Stimulated activated CD4-positive, alpha-beta T cell treated with anti-CD3 and anti-CD28 coated beads, Interleukin-2, amount 100 ng/mL, for 48 hours (primary cell): ENCODE measurements at places on chromosomes 12 and 14.

DNA sequence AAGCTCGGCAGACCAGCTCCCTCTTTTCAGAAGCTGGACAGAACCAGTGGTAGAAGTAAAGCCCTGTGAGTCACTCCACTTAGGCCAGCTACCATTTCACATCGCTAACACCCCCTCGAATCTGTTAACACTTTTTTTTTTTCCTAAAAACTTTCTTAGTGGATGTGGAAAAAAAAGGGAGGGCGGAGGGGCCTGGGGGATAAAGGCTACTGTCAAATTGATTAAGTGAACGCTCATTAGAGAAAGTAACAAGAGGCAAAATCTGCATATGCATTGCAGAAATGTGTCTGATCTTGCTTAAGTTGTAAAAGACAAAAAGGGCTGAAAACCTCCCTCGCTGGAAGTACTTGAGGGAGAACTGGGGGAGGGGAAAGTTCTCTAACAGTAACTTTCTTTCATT is 86.6 kb upstream of the OTX2 start:
- no peak for DNase-seq

GRCh38 chr14:28776482-28777266 is 10.1 kb downstream of the FOXG1 start:
- no peak for DNase-seq

DNA sequence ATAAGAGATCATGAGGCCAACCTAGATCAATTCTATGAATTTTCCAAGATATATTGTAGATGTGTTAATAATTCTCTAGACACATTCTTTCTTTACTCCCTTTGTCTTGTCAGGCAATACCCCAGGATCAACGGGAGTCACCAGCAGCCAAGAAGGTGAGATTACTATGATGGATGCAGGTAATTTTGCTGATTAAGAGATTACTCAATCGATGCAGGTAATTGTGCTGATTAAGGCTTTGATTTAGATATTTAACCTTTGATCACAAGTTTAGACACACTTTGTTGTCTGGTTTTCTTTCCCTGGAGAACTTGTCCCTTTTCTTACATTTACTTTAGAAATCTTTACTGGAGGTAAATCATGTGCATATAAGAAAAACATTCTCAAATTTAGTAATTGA is 134.3 kb upstream of the CNTN1 start:
- no peak for DNase-seq

GRCh38 chr12:46369095-46369473 is 3.5 kb downstream of the SLC38A2 start:
- DNase-seq = no peak

DNA sequence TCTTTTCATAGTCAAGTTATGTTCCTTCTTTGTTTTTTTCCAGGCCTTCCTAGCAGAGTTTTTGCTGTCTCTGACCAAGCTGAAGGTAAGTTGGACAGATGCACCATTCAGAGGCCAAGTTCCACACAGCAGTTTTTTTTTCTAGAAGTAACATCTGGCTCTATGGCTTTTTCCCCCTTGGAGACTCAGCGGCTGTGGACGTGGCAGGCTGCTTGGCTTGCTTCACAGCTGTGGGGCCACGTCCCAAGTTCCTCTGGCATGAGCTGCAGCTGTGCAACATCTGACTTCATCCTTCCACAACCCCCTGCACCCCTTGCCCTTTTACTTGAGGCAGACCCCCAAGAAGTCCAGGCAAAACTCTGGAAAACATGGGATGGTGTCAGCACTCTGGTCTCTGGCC is 24.2 kb upstream of the RHOJ start:
- no peak for DNase-seq

- DNase-seq = no peak
Measured at GRCh38 chr14:96574633-96575632, 72.8 kb downstream of the PAPOLA start.

DNA sequence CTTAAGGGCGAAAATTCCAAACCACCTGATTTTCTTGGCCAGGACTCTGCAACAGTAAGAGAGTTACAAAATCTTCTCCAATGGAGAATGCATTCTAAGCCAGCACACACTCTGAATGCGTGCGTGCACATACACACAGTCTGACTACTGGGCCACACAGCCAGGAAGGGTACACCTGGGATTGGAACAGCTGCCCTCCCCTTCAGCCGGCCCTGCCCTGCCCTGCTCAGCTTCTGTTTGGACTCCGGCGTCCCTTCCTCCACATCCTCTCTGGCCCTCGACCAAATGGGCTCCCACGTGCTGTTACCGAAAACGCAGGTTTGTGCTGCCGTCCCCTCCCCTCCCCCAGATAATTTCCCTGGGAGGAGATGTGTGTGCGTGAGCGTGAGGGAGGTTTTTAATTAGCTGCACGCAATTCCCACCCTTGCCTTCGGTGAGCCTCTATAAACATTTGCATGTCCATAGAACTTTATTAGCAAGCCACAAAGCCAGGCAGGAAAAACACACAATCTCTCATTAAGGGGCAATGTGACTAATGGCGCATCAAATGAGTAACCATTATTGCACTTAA is 43.0 kb downstream of the CCNK start:
- DNase-seq = no peak

DNA sequence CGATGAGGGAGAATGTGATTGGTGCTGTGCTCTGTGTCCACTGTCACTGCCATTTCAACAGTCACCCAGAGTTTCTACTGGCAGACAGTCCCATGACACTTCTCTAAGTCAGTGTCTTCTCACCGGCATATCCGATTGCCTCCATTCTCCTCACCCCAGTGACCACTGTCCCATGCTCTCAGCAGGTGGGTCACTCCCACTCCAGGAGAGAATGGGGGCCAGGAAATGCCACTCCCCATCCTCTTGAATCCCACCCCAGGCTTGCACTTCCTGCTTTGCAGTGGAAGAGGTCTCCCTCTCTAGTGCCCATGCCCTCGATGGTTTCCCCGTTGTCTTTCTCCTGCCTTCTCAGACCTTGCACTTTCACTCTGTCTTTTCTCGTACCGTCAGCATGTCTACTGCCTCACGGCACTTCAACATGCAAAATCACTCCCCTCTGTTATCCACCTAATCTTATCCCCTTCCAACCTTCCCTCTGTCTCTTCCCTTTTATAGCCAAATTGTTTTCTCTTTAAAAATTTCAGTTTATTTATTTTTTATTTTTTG is 2.2 kb upstream of the EP400 start:
- no peak for DNase-seq

- no peak for DNase-seq
Measured at GRCh38 chr12:41743835-41744234, 400.8 kb downstream of the GXYLT1 start.

- DNase-seq = no peak
Measured at GRCh38 chr12:19937161-19937560, 431.2 kb upstream of the PDE3A start.

DNA sequence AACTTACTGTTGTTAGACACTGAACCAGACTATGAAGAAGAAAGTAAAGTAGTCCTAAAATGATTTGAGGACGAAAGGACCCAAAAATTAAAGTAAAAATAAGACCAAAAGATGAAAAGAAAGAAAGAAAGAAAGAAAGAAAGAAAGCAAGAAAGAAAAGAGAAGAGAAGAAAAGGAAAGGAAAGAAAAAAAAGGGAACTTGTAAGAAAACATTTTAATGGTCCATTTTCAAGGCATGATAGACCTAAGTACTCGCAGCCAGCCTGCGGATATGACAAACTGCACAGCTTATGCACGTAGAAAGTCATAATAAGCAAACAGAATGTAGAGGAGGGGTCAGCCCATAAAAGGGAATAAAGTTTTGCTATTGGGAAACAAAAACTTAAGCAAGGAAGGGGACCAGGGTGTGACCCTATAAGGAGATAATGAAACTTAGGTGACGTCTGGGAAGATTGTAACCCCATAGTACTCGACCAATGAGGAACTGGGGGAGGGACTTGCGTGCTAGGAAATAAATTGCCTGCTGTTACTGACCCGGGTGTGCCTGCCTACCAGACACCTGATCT is 59.7 kb downstream of the APOBEC1 start:
- DNase-seq = no peak

GRCh38 chr12:92814584-92814983 is 111.8 kb downstream of the PLEKHG7 start:
- no peak for DNase-seq

- no peak for DNase-seq
Measured at GRCh38 chr12:40137252-40137651, 31.4 kb upstream of the SLC2A13 start.

GRCh38 chr14:91383439-91383838 is 34.2 kb downstream of the CCDC88C start:
- no peak for DNase-seq

GRCh38 chr12:56120158-56120846 is 2.2 kb downstream of the ZC3H10 start:
- no peak for DNase-seq

GRCh38 chr12:131687346-131688125 is 23.4 kb upstream of the SFSWAP start:
- no peak for DNase-seq

DNA sequence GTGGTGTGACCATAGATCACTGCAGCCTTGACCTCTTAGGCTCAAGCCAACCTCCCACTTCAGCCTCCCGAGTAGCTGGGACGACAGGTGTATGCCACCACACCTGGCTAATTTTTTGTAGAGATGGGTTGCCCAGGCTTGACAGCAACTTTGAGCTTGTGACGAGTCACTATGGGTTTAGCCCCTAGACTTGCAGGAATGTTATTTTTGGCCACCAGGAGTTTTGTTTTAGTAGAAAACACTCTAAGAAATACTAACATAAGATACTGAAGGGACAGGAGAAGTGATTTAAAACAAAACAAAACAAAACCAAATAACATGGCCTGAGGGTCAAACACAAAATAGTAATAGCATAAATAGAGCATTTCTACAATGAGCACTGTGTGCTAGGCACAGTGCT is 26.4 kb downstream of the SETD3 start:
- no peak for DNase-seq

- no peak for DNase-seq
Measured at GRCh38 chr14:94681300-94682060, 69.3 kb downstream of the SERPINA3 start.

DNA sequence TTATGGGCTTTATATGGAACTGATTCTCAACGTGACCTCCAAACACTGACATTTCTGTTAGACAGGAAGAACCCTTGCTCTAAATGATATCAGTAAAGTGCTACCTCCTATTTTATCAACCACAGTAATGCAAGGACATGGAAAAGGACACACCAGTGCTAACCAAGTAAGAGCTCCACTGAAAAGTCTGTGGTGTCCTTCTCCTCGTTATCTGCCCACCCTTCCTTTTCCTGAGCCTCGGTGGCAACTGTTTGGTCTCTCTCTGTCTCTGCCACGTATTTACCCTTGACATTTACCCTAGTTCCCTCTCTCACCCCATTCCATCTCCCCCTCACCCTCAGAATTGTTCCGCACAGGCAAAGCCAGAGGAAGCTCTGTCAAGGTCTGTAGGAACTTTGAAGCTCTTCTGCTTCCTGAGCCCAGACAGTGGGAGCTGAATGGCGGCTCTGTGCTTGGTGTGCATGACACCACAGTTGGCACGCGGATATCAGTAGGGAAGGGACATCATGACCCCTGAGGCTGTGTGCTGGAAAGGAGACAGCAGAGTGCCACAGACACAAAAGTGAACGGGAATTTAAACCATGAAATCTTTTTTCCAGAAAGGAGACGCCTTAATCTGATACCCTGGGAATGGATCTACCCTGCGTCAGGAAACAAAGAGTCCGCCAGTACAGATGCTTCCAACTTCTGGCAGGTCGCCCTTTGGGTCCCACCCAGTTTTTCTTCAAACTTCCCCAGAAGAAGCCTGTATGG is 50.8 kb downstream of the NTN4 start:
- no peak for DNase-seq

DNA sequence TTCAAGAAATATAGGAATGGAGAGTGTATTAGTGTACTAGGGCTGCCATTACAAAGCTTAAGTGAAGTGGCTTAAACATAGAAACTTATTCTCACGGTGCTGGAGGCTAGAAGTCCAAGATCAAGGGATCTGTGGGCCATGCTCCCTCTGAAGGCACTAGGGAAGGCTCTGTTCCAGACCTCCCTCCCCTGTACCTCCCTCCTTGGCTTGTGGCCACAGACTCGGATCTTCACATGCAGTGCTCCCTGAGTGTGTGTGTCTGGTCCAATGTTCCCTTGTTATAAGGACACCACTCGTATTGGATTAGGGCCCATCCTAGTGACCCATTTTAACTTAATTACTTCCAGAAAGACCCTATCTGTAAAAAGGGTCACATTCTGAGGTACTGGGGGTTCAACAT is 225.6 kb downstream of the VRK1 start:
- DNase-seq = no peak

DNA sequence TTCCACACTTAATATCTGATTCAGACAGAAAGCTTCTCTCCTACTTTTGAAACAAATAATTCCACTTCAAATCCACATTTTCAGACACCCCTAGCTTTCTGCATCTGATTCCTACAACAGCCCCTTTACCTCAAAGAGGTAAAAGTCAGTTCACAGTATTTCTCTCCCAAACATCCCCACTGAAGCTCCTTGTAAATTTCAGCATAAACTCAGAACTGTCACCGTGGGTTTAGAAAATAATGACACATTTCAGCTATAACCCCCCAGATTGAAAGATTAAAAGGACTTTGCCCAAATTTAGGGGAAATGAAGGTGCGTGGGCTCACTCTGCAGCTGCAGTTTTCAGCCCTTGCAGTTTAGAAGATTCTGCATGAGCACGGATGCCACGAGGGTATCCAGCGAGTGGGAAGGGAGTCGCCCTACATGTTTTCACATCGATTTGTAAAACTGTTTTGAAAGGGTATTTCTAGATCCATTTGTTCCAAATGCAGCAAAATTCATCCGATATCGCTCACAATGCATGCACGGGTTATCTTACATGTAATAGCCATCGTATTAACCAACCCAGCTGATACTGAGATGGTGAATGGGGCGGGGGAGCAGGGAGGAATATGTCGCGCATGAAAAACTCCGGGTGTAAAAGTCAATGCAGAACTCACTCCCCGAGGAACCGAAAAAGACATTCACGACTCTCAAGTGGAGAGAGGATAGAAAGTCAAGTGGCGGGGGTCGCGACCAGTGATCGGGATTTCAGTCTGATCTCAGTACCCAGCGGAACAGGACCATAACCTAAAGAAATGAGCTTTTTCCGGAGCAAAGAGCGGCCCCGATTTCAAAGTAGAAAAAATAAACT is 5.0 kb upstream of the CCND2 start:
- DNase-seq = no peak

DNA sequence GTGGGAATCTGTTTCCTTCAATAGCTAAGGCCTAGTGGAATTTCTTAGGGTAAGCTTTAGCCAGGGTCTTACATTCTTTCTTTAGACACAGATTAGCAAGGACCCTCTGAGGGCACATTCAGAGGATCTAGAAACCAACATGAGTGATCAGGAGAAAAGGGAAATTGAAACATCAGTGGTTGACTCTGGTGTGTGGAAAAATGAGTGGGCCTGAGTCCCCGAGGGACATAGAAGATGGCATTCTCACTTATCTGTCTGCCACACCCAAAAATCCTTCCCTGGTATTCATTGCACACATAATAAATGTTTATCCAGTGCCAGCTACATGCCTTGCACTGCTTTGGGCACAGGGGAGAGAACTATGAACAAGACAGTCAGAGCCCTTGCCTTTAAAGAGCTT is 82.9 kb downstream of the SSPN start:
- DNase-seq = no peak

GRCh38 chr12:72271451-72272090 is 599 bp upstream of the TRHDE start:
- no peak for DNase-seq
